Cerebellar cortex (tissue), 1 donor: ENCODE measurements at places on chromosomes 7 and 10.
A peak's percentile ranks its signal among the peaks of the same experiment; 100 is the strongest.

DNA sequence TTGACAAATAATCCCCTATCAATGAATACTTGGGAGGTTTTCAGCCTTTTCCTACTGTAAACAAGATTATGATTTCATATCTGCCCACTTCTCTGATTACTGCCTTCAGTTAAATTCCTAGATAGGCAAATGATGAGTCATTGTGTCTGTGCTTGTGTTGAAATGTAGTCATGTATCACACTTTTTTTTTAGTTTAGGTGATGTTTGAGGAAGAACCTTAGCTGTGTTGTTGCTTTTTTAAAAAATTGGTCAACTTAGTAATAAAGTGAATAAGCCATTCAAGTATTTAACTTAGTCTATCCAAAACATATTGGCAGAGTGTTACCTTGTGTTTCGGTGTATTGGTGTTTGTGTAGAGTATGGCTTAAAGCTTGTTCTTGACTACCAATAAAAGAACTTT is 60.0 kb downstream of the WAC start:
- no peak for DNase-seq

DNA sequence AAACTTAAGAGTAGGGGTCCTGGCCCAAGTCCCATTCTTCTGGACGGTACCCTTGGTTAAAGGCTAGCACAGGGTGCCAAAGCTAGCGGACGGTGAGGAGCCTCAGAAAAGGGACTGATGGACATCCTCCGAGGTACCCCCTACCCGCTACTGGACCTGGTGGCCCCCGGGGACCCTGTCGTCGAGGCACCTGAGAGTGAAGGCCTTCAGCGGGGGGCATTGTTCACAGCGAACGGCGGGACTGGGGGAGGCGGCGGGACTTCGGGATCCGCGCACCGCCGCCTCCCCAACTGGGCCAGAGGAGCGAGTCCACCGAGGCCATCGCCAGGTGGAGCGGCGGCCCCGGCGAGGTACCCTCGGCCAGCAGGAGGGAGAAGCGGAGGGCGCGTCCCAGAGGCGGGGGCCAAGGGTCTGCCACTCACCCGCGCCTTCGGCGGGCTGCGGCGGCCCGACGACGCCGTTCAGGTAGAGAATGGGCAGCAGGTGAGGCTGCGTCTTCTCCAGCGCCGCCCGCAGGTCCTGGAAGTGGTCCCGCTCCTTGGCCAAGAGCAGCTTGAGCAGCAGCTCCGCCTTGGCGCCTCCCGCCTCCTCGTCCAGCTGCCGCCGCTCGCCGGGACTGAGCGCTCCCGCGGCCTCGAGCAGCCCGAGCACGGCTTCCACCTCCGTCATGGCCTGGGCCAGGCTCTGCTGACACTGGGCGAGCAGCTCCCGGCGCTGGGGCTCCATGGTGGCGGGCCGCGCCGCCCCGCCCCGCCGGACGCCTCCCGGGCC is 575 bp downstream of the DLG5 start:
- peak; percentile 50 for DNase-seq

- no peak for DNase-seq
Measured at GRCh38 chr7:7051206-7051877, 131.0 kb upstream of the C1GALT1 start.

DNA sequence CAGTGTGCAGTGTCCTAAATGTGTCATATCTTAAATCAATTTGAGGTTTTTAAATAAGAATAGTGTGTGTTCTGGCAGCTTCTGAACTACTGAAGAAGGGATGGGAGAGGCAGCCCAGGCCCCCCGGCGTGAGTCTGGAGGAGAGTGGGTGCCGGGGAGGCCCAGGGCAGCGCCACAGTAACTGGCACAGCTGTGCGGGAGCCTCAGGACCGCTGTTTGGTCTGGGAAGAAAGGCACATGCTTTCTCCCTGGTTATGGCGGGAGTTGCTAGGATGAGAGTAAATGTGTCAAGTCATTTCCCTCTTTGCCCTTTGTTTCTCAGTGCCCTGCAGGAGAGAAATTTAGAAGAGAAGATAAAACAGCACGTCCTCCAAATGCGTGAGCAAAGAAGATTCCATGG is 31.9 kb upstream of the PWWP2B start:
- no peak for DNase-seq

GRCh38 chr10:48238826-48239520 is 35.5 kb downstream of the FRMPD2 start:
- no peak for DNase-seq

DNA sequence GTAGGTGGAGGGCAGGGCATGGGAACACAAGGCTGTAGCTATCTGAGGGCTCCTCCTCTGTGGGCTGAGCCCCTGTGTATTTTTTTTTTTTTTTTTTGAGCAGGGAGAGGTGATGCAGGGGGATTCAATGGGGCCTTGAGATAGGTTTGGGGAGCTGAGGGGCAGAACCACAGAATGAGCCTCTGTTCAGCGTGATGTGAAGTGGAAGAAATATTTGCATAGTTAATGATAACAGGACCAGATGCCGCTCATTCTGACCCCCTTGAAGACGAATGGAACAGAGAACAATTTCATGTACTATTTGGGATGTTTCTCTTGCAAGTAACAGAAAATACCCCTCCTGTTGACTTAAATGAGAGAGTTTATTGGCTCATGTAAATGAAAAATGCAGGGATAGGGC is 69.7 kb upstream of the EMX2 start:
- no peak for DNase-seq

GRCh38 chr10:3691482-3691881 is 93.5 kb downstream of the KLF6 start:
- DNase-seq, result no peak

GRCh38 chr7:44235582-44236332 is 35.0 kb downstream of the YKT6 start:
- no peak for DNase-seq

- DNase-seq, result no peak
Measured at GRCh38 chr10:6199131-6199733, 3.5 kb upstream of the PFKFB3 start.

DNA sequence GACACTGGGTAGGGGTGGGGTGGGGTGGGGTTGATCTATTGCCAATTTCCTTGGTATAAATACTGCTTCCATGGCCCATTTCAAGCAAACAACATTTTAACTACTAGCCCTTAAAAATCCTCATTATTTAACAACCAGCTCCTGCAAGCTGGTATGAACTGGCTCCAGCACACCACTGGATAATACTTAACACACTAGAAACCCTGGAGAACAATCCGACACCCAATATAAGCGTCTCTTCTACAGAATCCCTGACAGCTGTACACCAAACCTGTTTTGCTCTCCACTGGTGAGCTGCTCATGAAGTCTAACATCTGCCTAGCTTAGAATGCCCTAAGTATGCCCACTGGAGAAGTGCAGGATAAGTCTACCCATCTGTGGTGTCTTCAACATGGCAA is 116.8 kb downstream of the HIPK2 start:
- DNase-seq, result no peak

GRCh38 chr7:38539477-38540081 is 91.6 kb downstream of the AMPH start:
- DNase-seq, result no peak

GRCh38 chr10:77987671-77988255 is 41.6 kb downstream of the POLR3A start:
- no peak for DNase-seq

GRCh38 chr7:107622429-107622828 is 38.2 kb upstream of the SLC26A4 start:
- peak; percentile 18 for DNase-seq

DNA sequence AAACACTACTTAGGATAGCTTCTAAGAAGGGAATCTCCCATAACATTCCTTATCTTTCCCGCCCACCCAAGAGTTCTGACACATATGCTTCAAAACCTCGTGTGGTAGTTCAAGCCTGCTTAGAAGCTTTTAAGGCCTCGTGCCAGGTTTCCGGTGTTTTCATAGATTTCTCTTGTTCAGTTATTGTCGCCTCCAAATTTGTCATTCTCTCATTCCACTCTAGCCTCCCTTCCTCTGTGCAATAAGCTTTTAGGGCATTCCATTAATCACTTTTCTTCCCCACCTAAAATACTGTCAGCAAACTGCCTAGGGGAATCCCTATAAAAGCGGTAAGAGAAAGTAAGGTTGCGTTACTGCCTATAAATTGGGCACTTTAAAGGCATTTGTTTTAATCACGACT is 718 bp upstream of the BPGM start:
- DNase-seq, result peak; percentile 44

DNA sequence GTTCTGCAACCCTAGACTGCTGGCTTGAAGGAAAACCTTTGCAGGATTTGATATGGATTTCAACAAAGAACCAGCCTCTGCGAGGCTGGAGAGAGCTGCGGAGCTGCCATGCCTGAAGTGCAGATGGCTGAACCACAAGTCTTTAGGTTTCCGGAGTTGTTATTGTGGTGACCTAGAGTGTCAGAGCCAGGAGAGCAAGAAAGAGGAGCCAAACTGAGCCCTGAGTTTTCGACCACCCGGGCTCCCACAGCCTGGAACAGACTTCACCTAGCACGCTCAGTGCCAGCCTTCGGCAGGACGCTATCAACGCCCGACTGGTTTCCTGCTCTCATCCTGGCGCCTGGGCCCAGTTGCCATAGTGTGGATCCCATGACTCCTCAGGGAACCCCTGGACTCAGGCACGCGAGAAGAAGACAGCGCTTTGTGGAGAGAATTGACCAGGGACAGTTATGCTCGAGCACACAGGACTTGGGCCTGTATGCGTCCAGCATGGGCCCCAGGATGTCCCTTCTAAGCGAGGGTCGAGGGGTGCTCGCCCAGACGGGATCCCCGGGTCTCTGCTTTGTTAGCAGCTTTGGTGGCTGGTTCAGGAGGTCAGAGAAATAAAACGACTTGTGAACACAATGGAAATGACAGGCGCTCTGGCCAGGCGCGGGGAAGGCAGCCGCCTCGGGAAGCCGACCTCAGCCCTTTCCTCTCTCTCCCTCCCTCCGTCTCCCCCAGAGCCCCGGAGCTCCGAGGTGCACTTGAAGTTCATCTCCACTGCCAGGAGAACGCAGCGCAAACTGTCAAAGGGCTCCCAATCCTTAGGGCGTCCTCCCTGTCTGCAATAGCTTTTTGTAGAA is 1.8 kb upstream of the GAD2 start:
- DNase-seq, result no peak

- no peak for DNase-seq
Measured at GRCh38 chr7:41504214-41504980, 198.5 kb downstream of the INHBA start.

DNA sequence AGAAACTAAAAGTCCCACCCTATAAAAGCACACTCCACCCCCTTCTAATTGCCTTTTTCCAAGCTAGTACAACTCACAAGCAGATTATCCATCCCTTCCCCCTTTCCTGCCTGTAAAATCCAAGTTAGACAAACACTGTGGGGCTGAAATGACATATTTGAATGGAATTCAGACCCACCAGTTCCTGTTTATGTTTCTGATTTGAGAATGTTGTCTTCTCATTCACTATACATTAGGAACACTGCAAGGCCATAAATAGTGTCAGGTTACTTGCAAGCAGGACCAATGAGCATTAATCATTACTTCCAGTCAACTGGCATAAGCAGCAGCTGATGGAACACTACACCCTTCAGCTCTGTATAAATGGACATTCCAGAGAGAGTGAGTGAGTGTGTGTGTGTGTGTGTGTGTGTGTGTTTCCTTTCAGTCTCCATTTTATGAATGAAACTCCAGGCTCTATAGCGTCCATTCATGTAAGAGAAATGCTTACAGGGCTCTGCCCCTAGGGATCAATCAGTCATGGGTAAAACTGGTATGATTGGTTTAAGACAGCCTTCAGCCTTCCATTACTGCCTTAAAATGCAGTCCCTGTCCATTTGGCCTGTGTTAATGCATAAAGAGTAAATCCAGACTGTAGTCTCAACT is 69.3 kb downstream of the ETV1 start:
- peak; percentile 69 for DNase-seq

DNA sequence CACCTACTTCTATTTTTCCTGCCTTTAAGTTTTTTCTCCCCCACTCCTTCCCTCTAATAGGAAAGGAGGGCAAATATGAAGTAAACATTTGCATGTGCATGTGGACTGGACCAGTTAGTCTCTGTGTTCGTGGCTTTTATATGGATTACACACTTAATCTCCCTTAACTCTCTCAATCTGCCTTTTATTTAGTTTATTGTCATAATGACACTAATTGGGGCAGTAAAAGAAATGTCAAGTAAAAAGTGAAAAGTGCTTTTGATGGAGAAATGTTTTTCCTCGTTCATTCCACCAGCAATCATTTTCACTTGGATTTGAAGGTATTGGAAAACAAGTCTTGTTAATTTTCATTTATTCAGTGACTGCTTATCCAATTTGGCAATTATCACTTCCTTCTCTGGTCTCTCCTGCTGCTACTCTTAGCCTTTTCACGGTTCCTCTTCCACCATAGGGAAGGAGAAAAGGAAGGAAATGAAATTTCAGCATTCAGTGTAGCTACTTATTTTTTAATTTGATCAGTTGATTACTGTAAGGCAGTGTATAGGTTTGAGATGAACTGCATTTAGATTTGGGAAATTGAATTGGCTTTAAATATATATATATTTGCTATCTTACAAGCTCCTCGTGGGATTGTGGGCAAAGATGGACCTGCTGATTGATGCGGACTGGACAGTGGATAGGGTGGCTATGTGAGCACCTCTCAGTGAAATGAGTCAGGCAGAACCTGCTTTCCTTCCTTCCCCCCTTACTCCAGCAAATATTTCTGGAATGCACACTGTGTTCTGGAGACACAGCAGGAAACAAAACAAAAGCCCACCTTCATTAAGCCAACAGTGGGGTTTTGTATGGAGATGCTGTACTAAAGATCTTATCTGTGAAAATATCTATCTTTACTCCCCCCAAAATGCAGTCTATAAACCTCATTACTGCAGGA is 77.5 kb downstream of the LRRC4 start:
- DNase-seq, result no peak

DNA sequence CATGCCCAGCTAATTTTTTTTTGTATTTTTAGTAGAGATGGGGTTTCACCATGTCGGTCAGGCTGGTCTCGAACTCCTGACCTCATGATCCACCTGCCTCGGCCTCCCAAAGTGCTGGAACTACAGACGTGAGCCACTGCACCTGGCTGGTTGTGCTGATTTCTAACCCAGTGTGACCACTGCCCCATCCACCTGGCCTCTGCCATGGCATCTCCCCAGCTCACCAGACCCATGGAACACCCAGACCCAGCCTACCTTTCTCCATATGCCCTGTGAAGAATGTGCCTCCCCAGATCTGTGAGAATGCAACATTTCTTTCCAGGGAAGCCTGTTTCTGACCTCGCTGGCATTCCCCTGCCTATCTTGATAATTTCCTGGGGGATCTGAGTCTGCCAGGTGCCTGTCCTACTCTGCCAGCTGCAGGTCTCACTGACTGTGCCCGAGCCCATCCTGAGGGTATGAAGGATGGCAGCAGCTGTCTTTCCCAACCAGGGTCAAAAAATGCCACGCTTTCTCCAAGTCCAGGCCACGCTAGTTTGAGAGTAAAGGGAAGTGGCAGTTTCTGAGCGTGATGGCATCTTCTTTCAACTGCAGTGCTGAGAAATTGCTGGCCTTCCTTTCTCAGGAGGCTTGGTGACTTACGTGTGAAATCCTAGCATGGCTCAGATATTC is 324.4 kb upstream of the ZNF32 start:
- DNase-seq, result no peak

GRCh38 chr7:17044861-17045260 is 163.1 kb upstream of the AGR3 start:
- DNase-seq, result no peak

- DNase-seq, result no peak
Measured at GRCh38 chr7:131786204-131786603, 229.8 kb upstream of the PODXL start.

GRCh38 chr10:129768437-129769355 is 195.4 kb downstream of the EBF3 start:
- no peak for DNase-seq
